Ecto neural progenitor cell (in vitro differentiated cells): ENCODE measurements at places on chromosomes 6 and 20.

GRCh38 chr6:39794231-39794630 is 2.1 kb downstream of the DAAM2 start:
- peak; percentile 35 for DNase-seq

GRCh38 chr6:454148-454991 is 62.8 kb downstream of the IRF4 start:
- DNase-seq = no peak

- peak; percentile 78 for DNase-seq
These were observed 102.1 kb downstream of the TMEM242 start for GRCh38 chr6:157221049-157221816.

DNA sequence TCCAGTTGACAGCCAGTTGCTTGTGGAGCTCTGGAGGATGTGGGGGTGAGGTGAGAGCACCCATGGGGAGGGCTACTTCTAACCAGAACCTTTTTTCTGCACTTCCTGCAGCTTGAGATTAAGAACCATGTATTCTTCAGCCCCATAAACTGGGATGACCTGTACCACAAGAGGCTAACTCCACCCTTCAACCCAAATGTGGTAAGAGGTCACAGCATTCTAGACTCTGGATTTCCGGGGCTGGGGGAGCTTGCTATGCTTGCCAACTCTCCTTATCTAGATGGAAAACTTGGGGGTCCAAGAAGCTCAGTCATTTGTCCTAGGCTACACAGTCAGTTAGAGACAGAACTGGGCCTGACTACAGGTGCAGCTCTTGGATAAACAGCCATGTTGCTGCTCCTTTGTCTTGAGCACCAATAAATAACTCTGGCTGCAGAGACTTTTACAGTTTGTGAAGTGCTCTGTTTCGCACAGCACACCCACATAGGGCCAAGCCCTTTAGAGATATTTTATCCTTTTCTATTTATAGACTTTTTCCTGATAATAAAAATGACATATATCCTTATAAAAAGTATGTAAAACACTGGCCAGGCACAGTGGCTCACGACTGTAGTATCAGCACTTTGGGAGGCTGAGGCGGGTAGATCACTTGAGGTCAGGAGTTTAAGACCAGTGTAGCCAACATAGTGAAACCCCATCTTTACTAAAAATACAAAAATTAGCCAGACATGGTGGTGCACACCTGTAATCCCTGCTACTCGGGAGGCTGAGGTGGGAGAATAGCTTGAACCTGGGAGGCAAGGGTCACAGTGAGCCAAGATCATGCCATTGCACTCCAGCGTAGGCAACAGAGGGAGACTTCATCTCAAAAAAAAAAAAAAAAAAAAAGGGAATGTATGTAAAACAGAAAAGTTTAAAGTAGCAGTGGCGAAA is 10.6 kb upstream of the IFT52 start:
- DNase-seq = no peak

GRCh38 chr20:35196313-35196712 is 24.4 kb downstream of the PROCR start:
- no peak for DNase-seq

DNA sequence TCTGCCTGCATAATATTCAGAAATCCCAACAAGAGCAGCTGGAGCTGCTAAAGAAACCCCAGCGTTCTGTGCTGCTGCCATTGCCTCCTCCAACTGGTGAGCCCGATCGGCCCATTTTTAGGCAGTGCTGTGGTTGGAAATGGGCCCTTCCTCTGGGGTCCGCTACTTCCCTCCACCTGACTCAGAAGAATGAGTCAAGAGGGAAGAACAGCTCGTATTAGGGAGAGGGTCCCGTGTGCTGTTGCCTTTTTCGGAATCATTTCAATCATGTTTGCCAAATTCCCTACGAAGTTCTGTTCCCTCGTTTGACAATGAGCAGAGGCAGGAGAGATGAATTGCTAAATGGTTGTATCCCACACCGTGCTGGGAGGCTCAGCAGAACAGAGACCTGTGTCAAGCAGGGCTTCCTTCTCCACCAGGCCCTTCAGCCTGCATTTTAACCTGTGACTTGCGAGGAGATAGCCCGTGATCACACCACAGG is 38.4 kb downstream of the THBS2 start:
- DNase-seq = peak; percentile 30

DNA sequence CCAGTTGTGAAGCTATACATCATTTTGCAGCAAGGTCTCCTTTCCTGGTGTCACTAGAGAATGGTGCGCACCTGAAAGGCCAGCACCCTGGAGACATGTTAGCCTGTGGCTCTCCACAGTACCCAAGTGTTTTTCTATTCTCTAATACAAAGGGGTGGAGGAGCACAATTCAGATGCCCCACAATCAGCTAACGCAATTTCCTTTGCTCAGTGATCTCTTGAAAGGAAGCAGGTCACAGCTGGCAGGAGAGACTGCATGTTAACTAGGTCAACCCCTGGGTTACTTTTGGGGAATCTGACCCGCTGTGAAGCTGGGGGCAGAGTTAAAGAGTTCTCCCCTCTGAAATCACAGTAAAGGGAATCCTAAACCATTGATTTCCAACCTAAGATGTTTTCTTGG is 92.5 kb downstream of the B3GAT2 start:
- DNase-seq = no peak

- DNase-seq = no peak
These were observed 52.5 kb upstream of the TAGAP start for GRCh38 chr6:159097256-159097655.

GRCh38 chr6:168699631-168700295 is 258.8 kb downstream of the SMOC2 start:
- DNase-seq = no peak

- no peak for DNase-seq
These were observed 150.8 kb downstream of the ESR1 start for GRCh38 chr6:151958332-151958731.
